ENCODE measurements at places on chromosomes 1 and 21.
A peak's percentile ranks its signal among the peaks of the same experiment; 100 is the strongest.

- no peak for DNase-seq
Measured at GRCh38 chr21:45974073-45975019, 7.2 kb upstream of the COL6A1 start.

GRCh38 chr1:33824971-33825370 lies 38.9 kb upstream of the HMGB4 start:
- no peak for DNase-seq

DNA sequence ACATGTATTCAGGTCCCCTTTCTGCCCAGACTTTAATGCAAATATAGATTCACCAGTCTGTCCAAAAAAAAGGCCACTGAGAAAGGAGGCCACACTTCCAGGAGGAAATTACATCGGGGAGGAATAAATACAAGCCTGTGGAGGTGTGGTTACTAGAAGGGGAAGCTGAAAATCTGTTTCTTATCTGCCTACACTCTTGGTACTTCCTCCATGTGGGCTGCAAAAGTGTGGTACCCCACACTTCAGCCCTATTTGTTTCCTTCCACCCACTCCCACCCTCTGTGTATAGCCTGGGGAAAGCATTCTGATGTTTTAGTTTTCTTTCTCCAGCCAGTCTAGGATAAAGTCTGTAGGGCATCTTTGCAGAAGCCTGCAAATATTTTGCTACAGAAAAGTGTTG lies 38.4 kb downstream of the UTP25 start:
- DNase-seq = no peak

DNA sequence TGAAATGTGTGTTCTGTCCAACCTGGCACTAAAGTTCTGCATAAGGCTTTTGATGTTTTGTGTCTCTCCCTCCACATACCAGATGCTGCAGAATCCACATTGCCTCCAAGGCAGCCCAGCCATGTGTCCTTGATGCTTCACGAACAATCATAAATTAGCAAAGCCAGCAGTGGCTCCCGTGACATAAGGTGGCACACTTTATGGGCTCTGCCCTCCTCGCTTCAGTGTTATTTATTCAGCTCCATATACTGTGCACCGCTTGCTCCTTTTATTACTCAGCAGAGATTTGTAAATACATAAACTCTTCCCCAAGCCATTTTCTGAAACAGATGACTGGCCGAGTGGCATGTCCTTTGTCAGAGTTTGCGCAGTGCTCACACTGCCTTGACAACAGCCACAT lies 112.8 kb upstream of the SLC35F3 start:
- no peak for DNase-seq

DNA sequence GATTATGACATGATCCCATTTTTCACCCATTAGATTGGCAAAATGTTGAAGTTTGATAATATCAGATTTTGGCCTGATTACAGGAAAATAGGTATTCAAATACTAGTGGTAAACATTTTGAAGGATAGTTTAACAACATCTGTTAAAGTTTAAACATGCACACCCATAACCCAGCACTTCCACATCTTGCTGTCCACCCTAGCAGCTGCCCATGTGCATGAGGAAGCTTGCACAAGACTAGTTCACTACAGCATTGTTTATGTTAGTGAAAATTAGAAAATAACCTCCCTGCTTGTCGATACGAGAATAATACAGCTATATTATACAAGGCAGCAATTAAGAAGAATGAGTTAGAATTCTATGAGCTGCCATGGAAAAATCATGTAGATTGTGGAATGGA lies 127.6 kb downstream of the C1orf21 start:
- no peak for DNase-seq

DNA sequence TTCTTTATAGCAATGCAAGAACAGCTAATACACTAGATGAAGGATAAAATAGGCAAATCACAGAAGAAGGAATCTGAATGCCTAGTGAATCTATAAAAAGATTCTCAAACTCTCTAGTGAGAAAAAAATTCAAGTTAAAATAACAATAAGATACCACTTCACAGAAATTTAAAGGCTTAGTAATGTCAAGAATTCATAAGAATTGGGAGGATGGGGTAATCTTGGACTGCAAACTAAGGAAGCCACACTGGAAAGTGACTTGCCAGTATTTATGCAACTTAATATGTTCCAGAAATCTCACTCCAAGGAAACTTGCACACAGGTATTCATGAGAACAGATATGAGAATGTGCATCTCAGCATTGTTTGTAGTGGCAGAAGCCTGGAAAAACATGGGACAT lies 38.9 kb upstream of the PRRC2C start:
- no peak for DNase-seq

DNA sequence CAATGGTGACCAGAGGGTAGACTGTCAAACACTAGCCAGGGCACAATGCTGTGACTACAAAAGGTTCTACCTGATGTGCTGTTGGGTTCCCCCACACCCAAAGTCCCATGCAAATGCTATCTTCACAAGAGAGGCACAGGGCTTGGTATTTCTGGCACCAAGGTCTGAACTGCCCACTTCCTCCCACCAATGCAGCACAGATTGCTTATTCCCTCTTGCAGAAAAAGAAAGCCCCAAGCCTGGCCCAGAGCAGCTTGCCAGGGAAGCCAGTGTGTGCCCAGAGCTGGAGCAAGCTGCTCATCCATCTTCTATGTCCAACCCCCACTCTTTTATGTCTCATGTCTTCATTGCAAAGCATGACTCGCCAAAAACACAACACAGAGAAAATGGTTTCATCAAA lies 149.4 kb upstream of the CAMK1G start:
- no peak for DNase-seq

DNA sequence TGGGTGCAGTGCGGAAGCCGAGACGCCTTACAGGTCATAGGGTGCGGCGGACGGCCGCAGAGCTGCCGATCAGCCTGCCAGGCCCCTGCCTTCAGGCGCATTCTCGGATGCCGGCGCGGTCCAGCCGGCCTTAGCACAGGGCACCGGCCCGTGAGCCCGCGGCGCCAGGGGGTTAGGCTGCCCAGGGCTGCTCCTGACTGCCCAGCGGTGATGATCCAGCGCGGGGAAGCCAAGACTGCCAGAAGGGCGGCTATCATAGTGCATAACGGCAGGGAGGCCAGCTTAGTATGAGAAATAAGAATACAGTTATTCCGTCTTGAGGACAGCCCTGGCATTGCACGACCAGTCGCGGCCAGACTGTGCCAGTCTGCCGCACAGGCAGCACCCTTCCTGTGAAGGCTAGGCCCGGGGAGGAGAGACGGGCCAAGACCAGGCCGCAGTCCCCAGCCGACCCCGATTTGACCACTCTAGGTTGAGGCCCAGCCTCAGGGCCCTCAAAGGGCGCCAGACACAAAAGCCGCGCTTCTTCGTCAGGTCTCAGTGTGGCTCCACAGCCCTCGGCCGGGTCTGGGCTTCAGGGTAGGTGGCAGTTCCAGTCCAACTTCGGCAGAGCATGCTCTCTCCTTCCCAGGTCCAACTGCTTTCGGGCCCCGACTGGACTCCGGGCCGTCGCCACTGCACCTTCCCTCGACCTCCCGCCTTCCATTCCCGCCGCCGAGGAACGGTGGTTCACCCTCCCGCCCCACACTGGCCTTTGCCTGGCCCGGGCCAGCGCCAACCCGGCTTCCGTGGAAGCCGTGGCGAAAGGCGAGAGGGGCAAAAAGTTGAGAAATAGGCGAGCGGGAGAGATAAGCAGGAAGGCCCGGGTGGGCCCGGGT lies 829 bp downstream of the ALX3 start:
- DNase-seq = peak; percentile 69

GRCh38 chr21:16913010-16913409 lies 599.8 kb upstream of the CXADR start:
- no peak for DNase-seq

All from activated CD8-positive, alpha-beta memory T cell treated with anti-CD3 and anti-CD28 coated beads for 24 hours (primary cell).